ENCODE measurements at places on chromosomes 5 and 9.

DNA sequence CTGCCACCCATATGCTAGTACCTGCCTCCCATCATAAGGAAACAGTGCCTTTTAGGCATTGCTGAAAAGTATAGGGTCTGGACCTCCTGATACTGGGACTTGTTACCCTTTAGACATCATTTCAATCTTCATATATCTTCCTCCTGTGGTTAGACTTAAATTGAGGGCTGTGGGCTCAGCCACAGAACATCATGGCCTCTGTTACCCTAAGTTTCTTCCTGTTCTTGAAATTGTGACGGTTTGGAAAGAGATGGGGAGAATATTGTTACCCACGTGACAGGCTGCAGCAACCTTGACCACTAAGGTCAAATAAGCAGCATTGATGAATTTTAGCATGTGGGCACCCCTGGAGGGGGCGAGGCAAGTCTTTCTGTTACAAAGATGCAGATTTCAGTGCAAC, 87.7 kb downstream of the PDE8B start:
- no peak for DNase-seq

- DNase-seq = no peak
These were observed 186.8 kb upstream of the NFIB start for GRCh38 chr9:14500705-14501104.

- DNase-seq = no peak
These were observed 81.6 kb upstream of the KLF4 start for GRCh38 chr9:107571148-107571547.

GRCh38 chr5:56822981-56823380, 7.6 kb downstream of the MAP3K1 start:
- no peak for DNase-seq

GRCh38 chr9:10744669-10745068, 131.9 kb upstream of the PTPRD start:
- DNase-seq = no peak

DNA sequence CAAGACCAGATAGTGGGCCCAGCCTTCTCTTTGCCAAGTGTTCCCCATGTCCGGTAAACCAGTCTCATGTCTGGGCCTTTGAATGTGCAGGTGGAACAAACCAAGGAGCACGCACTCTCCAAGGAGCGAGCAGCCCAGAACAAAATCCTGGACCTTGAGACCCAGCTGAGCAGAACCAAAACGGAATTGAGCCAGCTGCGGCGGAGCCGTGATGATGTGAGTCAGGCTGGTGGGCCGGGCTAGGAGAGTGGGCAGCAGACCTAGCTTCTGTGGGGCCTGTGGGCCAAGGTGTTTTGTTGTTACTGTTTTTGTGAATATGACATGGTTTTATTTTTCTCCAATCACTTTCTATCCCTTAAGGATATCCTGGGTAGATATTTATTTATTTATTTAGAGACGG, 5.6 kb upstream of the GLE1 start:
- DNase-seq = no peak

DNA sequence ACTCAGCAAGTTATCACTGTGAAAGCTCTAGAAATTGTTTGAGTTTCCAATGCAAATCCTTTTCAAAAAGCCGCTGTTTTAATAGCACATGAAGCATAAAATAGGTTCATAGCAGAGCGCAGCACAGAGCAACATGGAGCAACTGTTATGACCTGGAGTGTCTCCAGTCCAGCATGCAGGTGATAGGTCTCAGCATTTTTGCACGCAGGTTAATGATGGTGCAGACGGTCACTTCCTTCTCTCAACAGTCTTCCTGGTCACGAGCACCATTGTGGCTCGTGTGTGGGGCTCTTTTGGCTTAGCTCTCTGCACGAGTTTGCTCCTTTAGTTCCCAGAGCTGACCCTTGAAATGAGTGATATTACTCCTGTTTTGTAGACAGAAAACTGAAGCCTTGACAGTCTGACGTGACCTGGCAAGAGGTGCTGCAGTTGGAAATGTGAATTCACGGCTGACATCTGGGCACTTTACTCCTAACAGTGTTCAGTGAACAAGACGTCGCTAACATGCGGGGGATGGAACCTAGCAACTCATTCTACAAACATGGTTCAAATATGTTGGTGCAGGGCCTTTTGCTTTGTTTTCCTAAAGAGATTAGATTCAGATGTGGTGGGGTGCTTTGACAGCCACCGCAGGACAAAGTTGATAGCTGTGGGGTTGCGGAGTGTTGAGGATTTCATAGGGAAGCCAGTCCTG, 10.0 kb downstream of the TENT4A start:
- DNase-seq = no peak

GRCh38 chr5:110561510-110561909, 165.0 kb downstream of the TMEM232 start:
- no peak for DNase-seq

GRCh38 chr9:35027374-35027773, 37.8 kb downstream of the DNAJB5 start:
- no peak for DNase-seq

GRCh38 chr5:95704150-95704549, 21.4 kb upstream of the SPATA9 start:
- no peak for DNase-seq

GRCh38 chr9:97993000-97993399, 9.9 kb downstream of the ANP32B start:
- DNase-seq = no peak

DNA sequence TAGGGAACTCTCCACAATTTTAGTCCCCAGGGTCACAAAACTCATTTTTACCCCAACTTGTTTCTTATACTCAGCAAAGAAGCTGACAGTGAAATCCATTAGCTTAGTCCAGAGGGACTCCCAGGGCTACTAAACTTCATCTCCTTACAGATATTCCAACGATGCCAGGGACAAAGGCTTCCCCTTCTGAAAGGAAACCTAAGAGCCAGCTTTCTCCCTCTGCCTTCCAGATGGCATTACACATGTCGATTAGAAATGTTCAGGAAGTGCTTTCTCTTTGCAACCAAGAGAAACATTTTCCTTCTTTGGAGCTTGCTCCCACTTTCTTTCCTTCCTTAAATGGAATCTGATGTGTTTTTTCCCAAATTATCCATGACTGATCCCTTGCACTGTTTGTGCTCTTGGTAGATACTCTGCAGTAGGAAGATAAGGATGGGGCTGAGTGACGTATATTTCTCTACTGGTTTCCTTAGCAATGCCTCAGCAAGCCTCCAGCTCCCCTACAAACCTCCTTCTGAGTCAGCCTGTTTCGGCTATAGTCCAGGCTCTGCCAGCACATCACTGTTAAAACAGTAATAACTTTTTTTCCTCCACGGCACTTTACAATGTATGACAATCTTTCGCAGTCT, 43.0 kb upstream of the HTR4 start:
- peak; percentile 55 for DNase-seq

- peak; percentile 76 for DNase-seq
These were observed 52.1 kb downstream of the AQP7 start for GRCh38 chr9:33350310-33350709.

DNA sequence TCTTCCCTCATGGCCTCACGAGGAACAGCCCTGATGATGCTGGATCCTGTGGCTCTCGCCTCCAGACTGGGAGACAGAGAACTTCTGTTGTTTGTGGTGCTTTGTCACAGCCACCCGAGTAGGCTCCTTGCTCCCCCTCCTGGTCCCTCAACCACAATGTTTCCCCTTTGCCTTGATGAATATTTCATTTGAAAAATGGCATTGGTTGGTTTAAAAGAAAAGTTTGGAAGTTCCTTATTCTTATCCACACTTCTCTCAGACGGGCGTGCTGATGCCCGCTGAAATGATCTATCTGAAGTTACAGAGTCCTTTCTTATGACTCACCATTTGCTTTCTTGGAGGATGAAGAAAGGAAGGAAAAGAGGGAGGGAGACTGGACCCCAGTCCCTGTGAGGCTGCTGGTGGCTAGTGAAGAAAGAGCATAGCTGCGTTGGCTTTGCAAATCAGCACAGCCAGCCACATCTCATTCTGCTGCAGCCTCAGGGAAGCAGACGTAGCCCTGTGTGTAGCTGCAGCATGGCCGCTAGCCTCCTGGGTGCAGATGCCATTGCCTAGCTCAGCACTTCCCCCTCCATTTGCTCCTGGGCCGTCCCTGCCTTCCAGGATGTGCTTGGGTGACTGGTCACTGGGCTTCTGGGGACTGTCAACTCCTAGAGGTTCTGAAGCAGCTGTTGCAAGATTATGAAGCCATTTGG, 185.9 kb downstream of the ERCC6L2 start:
- peak; percentile 62 for DNase-seq

DNA sequence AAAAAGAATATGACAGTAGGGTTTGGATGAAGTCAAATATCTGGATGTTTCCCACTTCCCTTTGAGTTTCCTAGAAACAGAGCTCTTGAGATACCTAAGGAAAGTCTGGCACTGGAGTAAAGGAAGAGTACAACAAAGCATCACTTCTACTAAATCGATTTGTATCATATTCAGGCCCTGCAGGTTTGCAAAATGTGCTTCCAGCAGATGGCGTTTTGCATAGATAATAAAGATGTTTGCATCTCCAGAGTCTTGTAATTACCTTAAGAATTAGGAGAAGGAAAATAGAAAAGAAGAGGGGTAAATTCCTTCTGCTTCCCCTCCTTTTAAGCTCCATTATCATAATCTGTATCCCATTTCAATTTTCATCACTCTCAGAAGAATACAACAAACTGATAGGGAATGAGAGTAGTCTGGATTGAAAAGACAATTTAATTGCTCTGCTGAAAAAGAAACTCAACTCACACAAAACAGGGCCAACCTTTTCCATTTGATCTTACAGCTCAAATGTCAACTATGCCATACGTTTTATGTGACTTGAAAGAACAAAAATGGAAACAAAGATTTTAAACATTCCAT, 380.4 kb downstream of the PTPRD start:
- DNase-seq = no peak
